ENCODE measurements at places on chromosomes 3 and 15.
A peak's percentile ranks its signal among the peaks of the same experiment; 100 is the strongest.

GRCh38 chr3:39468108-39468436 lies 592 bp downstream of the MOBP start:
- DNase-seq: no peak

GRCh38 chr15:68466876-68467275 lies 34.9 kb upstream of the ITGA11 start:
- no peak for DNase-seq

GRCh38 chr3:188104050-188104449 lies 49.9 kb upstream of the LPP start:
- DNase-seq: no peak

GRCh38 chr3:171345107-171345843 lies 114.9 kb downstream of the TNIK start:
- no peak for DNase-seq

DNA sequence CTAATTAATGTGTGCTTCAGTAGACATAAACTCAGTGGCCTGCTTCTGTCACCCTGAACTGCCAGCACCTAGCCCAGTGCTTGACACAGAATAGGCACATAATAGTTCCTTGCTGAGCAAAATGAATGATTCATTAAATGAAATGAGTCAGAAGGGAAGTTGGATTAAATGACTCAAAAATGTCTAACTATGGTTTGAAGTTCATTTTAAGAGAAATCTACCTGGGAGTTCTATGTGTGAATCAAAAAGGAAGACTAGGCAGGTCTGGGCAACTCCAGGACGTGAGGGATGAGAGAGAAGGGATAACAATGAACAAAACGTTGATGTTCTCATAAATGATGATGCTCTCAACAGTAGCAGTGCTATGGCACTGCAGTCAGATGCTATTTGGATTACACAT lies 175.0 kb downstream of the CFAP20DC start:
- peak; percentile 9 for DNase-seq

GRCh38 chr3:136954980-136955780 lies 2.6 kb upstream of the IL20RB start:
- DNase-seq: no peak

GRCh38 chr15:60526127-60526616 lies 47.2 kb upstream of the ICE2 start:
- no peak for DNase-seq
